ENCODE measurements at places on chromosomes 7 and 10.

DNA sequence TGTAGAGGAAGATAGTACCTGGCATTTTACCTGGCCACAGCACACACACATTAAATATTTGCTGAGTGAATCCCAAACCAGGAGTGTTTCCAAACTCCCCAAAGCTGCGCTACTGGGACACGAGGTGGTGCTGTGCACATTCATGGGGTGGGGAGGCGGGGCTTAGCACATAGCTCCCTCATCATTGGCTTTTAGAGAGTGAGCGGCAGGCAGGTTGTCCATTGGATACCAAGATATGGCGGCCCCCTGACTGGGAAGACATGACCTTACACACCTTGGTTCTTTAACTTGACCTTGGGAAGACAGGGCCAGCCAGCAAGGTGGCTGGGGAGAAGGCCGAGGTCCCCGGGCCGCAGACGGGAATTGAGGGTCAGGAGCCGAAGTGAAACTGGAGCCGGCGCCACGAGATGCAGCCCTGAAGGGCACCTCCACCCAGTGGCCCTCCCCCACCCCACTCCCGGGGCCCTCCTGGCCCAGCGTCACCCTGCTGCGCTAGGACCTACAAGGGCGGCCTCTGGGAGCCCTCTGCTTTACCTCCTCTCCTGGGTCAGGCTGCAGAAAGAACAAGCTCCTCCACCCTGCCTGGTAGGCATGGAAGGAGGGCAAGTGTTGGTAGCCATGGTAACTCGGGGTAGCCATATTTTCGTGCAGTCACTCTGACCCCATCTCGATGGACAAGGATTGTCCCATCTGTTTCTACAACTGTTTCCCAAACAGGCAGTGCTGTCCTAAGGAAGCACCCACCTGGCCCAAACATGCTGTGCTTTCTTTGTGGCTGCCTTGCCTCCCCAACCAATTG, 24.0 kb downstream of the TMEM176A start:
- peaks cover 1% of the 10 kb centered on the region for H3K36me3 ChIP-seq
- peaks cover 17% of the 10 kb centered on the region for H3K27me3 ChIP-seq
- H3K4me1 ChIP-seq: no peaks in the 10 kb centered on the region
- no peak overlapping the region for H3K4me3 ChIP-seq
- DNase-seq: no peak

DNA sequence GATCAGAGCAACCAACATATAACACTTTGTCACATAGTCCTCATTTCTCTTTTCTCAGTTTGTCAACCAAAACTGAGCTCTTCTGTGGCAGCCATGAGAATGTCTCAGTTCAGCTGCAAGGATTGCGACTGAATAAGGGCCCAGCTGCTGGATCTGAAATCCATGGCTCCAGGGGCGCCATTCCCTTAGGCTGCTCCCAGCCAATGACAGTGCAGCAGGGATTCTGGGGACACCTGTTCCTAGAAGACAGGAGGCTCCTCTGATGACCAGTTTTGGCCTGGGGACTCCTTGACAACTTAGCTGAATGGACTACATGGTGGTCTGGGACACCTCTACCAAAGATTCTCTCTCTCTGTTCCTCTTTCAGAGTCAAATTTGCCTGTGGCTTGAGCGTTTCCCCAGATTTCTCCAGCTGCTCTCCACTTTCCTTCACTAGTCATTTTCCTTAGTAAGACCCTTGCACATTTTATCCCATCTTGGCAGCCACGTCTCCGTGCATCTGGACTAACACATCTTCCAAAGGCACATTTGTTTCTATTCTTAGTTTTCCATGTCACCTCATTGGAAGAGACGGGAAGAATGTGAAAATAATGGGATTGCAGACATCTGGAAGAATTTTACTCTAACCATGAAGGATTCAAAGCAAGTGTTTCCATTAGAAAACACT, 28.1 kb upstream of the KIF5B start:
- DNase-seq: no peak
- H3K4me1 ChIP-seq: no peaks in the 10 kb centered on the region
- no peaks in the 10 kb centered on the region for H3K36me3 ChIP-seq
- H3K27me3 ChIP-seq: peaks cover 2% of the 10 kb centered on the region

- no peaks in the 10 kb centered on the region for H3K36me3 ChIP-seq
- H3K4me1 ChIP-seq: no peaks in the 10 kb centered on the region
- no peak overlapping the region for H3K4me3 ChIP-seq
- no peaks in the 10 kb centered on the region for H3K27me3 ChIP-seq
- H3K27ac ChIP-seq: no peak overlapping the region
Measured at GRCh38 chr10:20276127-20276979, 460.1 kb downstream of the PLXDC2 start.

- no peaks in the 10 kb centered on the region for H3K27me3 ChIP-seq
- peaks cover 41% of the 10 kb centered on the region for H3K36me3 ChIP-seq
- H3K4me3 ChIP-seq: no peak overlapping the region
- H3K27ac ChIP-seq: no peak overlapping the region
- DNase-seq: no peak
Measured at GRCh38 chr7:132907380-132907940, 174.4 kb downstream of the CHCHD3 start.

- H3K27me3 ChIP-seq: no peaks in the 10 kb centered on the region
- H3K4me1 ChIP-seq: no peaks in the 10 kb centered on the region
- no peak overlapping the region for H3K4me3 ChIP-seq
Measured at GRCh38 chr7:136050462-136050847, 73.3 kb upstream of the MTPN start.

GRCh38 chr7:73870041-73870492, 9.1 kb downstream of the TMEM270 start:
- H3K27ac ChIP-seq: no peak overlapping the region
- no peak overlapping the region for H3K4me3 ChIP-seq
- peaks cover 12% of the 10 kb centered on the region for H3K27me3 ChIP-seq
- H3K36me3 ChIP-seq: no peaks in the 10 kb centered on the region
- DNase-seq: no peak

GRCh38 chr10:2543974-2544373, 523.4 kb upstream of the PFKP start:
- H3K4me1 ChIP-seq: no peaks in the 10 kb centered on the region
- H3K27me3 ChIP-seq: no peaks in the 10 kb centered on the region
- no peaks in the 10 kb centered on the region for H3K36me3 ChIP-seq

DNA sequence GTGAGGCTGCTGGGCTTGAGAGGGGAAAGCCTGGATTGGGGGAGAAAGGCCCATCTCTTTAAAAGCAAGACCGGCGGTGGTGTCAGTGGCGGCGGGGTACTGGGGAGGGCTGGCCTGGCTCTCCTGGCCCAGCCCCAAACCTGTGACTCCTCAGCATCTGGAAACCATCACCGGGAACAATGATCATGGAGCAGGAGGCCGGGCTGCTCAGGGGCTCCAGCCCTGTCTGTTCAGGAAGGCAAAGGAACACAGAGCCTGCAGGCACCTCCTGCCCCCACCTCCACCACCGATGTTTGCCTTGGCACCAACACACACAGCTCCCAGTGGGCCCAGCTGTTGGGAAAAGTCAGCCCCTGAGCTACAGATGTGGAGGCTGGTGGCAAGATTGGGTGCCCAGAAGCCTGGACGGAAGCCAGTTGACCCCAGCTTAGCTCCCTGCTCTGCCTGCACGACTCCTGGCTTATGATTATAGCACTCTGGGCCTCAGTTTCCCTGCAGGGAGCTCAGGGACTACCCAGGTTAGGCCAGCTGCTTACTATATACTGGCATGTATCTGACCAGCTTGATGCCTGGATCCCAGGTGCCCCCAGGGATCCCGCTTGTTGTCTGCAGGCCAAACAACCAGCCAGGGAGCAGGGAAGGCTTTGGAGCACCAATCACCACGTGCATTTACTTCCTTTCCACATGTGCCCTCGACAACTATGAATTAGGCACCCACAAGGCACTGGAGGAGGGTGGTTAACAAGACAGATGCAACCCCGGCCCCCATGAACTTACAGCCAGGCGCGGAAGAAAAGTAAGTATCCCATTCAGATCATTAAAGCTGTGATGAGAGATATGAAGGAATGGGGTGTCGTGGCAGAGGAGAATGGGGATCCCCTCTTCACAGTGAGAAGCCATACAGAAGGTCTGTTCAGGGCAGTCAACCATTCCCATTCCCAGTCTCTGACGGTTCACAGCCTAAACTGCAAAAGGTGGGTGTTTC, 37.3 kb downstream of the ZCCHC24 start:
- no peak overlapping the region for H3K4me3 ChIP-seq
- peaks cover 4% of the 10 kb centered on the region for H3K4me1 ChIP-seq

- H3K36me3 ChIP-seq: peaks cover 47% of the 10 kb centered on the region
- H3K4me3 ChIP-seq: no peak overlapping the region
- peaks cover 3% of the 10 kb centered on the region for H3K4me1 ChIP-seq
Measured at GRCh38 chr10:78000956-78001472, 28.3 kb downstream of the POLR3A start.

DNA sequence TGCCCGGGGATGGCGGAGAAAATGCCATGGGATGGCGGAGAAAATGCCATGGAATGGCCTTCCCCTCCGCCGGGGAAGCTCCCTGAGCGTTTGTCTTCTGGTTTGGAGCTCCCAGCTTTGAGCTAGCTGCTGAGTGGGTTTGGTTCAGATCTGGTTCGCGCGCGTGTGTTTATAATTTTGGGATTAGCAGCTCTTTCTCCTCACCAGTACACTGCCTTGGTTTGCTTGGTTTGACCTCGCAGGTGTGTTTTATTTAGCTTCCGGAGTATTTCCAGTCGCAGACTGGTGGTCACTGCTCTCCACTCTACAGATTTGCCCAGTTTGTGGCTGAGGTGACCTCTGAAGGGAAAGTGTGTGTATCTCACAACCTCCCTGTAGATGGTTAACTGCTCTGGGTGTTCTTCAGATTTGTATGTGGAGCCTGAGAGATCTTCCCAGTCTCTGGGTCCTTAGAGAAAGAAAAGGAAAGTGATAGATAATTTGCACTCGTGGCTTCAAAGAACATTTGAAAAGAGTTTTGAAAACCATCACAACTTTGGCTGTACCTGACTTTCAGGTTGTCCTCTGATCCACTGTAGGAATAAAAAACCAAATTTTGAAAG, 597 bp downstream of the ZNF277 start:
- peaks cover 30% of the 10 kb centered on the region for H3K4me1 ChIP-seq
- DNase-seq: no peak
- H3K4me3 ChIP-seq: peak overlapping the region; percentile 89

DNA sequence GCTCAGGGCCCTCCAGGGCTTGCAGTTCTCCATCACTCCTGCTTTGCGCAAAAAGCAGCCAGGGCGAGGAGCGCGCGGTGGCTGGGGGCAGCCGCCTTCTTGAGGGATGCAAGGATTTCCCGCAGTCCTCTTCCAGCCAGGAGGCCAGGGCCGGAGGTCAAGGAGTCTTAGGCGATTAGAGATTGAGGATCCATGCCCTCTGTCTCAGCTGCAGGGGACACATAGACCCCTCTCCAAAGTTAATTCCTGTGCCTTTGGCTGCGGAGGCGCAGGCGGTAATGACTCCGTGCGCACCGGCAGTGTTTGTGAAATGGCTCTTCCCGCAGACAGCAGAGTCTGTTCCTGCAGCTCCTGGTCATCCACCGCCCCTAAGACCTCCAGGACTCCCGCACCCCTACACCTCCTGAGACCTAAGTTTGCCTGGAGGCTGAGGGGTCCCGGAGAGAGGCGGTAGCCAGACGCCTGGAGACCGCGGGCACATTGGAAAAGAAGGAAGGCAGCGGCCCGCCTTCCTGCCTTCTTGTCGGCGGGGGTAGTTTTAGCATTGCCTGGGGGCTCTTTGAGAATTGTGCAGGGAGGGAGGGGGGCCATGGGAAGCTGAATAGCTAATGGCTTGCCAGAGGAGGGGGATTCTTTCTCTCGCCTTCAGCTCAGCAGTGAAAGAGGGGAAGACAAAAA, 3.3 kb upstream of the NEUROG3 start:
- peaks cover 32% of the 10 kb centered on the region for H3K27me3 ChIP-seq
- no peaks in the 10 kb centered on the region for H3K36me3 ChIP-seq

- H3K4me3 ChIP-seq: no peak overlapping the region
- no peak overlapping the region for H3K27ac ChIP-seq
- DNase-seq: no peak
- H3K27me3 ChIP-seq: no peaks in the 10 kb centered on the region
- H3K4me1 ChIP-seq: no peaks in the 10 kb centered on the region
Measured at GRCh38 chr10:130707389-130707979, 571.3 kb downstream of the GLRX3 start.

DNA sequence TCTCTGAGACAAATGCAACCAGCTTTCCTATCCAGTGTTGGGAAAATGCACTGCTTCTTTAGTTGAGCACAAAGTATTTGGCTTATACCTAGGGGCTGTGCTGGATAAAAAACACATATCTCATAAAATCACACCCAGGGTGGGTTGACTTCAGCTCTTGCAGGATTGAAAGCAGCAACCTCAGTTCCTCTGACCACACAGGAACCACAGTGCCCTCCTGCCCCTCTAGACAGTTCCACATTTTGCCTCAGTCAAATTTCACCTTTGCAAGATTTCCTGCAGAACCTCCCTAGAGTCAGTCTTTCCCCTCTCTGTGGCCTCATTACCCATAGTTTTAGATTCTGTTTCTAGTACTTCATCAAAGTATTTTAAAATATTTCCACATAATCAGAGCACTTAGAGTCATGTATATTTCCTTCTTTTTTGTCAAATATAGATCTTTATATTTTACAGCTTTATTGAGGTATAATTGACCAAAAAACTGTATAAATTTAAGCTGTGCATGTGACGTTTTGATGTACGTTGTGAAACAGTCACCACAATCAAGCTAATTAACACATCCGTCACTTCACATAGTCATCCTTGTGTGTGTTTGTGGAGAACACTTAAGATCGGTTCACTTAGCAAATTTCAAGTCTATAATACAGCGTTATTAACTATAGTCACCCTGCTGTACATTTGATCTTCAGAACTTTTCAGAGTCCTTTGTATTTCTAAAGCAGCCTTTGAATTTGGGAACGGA, 37.0 kb upstream of the EGR2 start:
- H3K4me3 ChIP-seq: peak overlapping the region; percentile 24
- peak; percentile 12 for DNase-seq
- peaks cover 32% of the 10 kb centered on the region for H3K4me1 ChIP-seq

- peaks cover 9% of the 10 kb centered on the region for H3K27me3 ChIP-seq
- H3K27ac ChIP-seq: no peak overlapping the region
- DNase-seq: no peak
- peaks cover 2% of the 10 kb centered on the region for H3K4me1 ChIP-seq
- H3K36me3 ChIP-seq: peaks cover 2% of the 10 kb centered on the region
Measured at GRCh38 chr10:78780551-78780961, 288.2 kb upstream of the ZMIZ1 start.

DNA sequence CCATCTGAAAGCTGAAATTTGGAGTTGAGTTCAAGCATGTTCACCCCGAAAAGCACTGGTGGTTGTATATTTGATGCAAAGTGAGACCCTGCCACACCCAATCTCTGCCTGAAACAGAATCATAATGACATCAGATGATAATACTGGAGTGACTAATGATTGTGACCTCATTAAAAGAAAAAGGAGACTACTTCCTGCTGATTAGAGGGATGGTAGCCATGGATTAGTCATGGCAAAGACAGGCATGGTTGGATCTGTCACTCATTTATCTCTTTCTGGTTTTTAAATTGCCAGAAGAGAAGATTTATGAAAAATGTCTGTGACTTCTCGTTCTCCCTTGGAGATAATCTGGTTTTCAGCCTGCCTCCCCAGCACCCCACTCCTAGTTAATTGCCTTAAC, 101.2 kb downstream of the BAMBI start:
- peaks cover 3% of the 10 kb centered on the region for H3K27me3 ChIP-seq
- H3K27ac ChIP-seq: no peak overlapping the region
- H3K4me3 ChIP-seq: no peak overlapping the region
- no peaks in the 10 kb centered on the region for H3K36me3 ChIP-seq
- H3K4me1 ChIP-seq: no peaks in the 10 kb centered on the region
- no peak for DNase-seq

All from memory B cell (primary cell).